ENCODE measurements at places on chromosomes 1 and 21. TPM values are rescaled to one million over a fixed set of nuclear protein-coding genes. Genes with fewer than 3 reads are reported as not detected.

DNA sequence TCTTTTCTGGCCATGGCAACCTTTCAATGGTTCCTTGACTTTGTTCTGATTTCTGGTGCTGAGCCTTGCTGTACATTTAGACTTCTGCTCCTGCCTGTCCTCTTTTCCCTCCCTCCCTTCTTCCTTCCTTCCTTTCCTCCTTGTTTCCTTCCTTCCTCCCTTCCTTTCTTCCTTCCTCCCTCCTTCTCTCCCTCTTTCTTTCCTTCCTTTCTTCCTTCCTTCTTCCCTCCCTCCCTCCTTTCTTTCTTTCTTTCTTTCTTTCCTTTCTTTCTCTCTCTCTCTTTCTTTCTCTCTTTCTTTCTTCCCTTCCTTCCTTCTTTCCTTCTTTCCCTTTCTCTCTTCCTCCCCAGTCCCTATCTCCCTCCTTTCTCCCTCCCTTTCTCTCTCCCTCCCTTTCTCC is 10.4 kb upstream of the IGSF21 start:
- no peak for DNase-seq
- H3K36me3 ChIP-seq = no peaks in the 10 kb centered on the region
- peaks cover 3% of the 10 kb centered on the region for H3K27me3 ChIP-seq
- no peaks in the 10 kb centered on the region for H3K4me1 ChIP-seq
- H3K27ac ChIP-seq = no peak overlapping the region

GRCh38 chr21:24220446-24220845 is 1386.8 kb downstream of the MRPL39 start:
- no peaks in the 10 kb centered on the region for H3K4me1 ChIP-seq
- H3K27ac ChIP-seq = no peak overlapping the region
- no peaks in the 10 kb centered on the region for H3K36me3 ChIP-seq

DNA sequence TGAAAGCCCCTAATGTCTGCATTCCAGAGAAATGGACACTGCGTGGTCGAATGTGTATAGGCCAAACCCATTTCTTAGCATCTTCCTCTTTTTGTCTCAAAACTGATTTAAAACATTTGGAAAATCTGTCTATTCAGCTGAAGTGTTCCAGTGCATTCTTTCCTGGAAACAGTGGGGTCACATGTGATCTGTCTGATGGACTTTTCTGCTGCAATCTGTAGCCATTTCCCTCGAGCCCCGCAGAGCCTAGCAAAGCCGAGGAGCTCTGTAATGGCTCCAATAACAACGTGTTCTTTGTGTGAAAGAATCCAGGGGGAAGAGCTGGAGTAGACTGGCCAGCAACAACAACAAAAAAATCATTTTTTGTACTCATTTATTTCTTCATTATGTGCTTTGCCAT is 329.3 kb downstream of the BARHL2 start:
- no peaks in the 10 kb centered on the region for H3K27me3 ChIP-seq
- no peak overlapping the region for H3K4me3 ChIP-seq
- no peaks in the 10 kb centered on the region for H3K4me1 ChIP-seq
- no peak overlapping the region for H3K27ac ChIP-seq

- H3K27me3 ChIP-seq = no peaks in the 10 kb centered on the region
- H3K27ac ChIP-seq = no peak overlapping the region
- peaks cover 4% of the 10 kb centered on the region for H3K36me3 ChIP-seq
- no peak for DNase-seq
- H3K4me3 ChIP-seq = no peak overlapping the region
- H3K4me1 ChIP-seq = no peaks in the 10 kb centered on the region
These were observed 13.7 kb upstream of the DPH5 start for GRCh38 chr1:101039245-101039644.

Gene FALEC
- not detected for total RNA-seq

GRCh38 chr1:34477632-34478141 is 277.2 kb upstream of the GJB5 start:
- DNase-seq = no peak
- H3K4me1 ChIP-seq = no peaks in the 10 kb centered on the region
- H3K36me3 ChIP-seq = no peaks in the 10 kb centered on the region
- H3K27me3 ChIP-seq = no peaks in the 10 kb centered on the region
- H3K27ac ChIP-seq = no peak overlapping the region

Gene BRDT
- total RNA-seq = not detected
